Stimulated activated CD8-positive, alpha-beta memory T cell treated with anti-CD3 and anti-CD28 coated beads, Interleukin-7, amount 100 ng/mL, for 4 hours (primary cell): ENCODE measurements at places on chromosomes 12 and 14.
A peak's percentile ranks its signal among the peaks of the same experiment; 100 is the strongest.

GRCh38 chr14:71119075-71119474 is 211.8 kb downstream of the PCNX1 start:
- no peak for DNase-seq

DNA sequence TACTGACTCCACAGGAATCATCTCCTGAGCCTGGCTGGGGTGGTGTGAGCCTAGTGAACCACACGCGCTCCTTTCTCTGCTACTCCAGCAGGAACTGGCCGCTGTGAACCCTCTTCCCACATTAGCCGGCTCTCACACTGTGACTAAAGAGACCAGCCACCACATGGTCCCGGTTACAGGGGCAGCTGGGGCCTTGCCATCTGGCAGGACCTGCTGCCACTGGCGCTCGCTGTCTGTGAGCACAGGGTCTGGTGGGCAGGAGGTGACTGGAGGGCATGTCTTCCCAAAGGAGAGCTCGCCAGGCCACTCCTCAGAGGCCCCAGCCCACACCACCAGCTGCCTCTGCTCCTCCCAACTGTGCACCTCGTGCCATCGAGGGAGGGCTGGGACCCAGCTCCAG is 99.3 kb downstream of the SINHCAF start:
- DNase-seq, result no peak

DNA sequence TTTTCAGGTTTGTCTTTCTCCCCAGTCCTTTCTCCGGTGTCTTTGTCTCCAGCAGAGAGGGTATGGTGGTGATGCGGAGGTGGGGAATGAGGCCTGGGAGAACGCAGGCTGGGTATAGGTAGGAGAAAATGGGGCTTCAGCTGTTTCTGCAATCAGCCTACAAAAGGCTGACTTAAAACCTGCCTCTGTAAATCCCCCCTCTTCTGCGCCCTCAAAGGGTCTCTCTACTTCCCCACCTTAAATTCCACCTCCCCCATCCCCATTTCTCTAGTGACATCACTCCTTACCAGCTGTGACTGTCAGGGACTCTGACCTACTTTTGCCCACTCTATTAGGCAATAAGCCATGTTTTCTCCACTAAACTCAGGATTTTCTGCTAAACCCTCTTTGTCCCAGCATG is 8.1 kb upstream of the RIMKLB start:
- DNase-seq, result no peak

- no peak for DNase-seq
Measured at GRCh38 chr12:90304231-90304630, 595.6 kb upstream of the ATP2B1 start.

DNA sequence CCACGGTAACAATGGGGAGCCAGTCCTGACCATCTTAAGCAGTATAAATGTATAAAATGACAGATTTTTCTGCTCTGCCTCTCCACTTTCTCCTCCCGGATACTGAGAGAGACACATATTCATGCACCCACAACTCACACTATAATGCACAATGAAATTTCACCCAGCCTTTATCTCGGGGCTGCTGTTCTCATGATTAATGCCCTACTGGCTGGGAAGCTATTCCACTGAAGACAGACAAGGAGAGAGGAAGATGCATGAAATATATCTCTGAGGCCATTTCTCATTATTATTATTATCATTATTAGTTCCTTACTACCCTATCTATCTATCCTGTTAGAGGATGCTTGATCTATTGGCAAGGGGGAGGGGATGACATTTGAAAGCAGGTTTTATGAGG is 501.7 kb downstream of the DIO2 start:
- no peak for DNase-seq

DNA sequence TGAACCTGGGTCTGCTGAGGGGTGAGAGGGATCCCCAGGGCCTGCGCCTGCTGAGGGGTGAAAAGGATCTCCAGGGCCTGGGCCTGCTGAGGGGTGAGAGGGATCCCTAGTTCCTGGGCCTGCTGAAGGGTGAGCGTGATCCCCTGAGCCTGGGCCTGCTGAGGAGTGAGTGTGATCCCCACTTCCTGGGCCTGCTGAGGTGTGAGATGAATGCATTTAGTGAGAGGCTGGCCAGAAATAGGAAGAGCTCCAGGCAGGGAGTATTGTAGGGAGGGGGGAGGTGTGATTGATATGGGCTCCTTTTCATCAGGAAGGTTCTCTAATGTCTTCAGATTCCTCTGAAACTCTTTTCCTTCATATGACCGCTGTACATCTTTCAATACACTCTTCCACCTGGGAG is 43.0 kb downstream of the FAM186A start:
- no peak for DNase-seq

- no peak for DNase-seq
Measured at GRCh38 chr14:95536671-95537070, 1.8 kb downstream of the GLRX5 start.

DNA sequence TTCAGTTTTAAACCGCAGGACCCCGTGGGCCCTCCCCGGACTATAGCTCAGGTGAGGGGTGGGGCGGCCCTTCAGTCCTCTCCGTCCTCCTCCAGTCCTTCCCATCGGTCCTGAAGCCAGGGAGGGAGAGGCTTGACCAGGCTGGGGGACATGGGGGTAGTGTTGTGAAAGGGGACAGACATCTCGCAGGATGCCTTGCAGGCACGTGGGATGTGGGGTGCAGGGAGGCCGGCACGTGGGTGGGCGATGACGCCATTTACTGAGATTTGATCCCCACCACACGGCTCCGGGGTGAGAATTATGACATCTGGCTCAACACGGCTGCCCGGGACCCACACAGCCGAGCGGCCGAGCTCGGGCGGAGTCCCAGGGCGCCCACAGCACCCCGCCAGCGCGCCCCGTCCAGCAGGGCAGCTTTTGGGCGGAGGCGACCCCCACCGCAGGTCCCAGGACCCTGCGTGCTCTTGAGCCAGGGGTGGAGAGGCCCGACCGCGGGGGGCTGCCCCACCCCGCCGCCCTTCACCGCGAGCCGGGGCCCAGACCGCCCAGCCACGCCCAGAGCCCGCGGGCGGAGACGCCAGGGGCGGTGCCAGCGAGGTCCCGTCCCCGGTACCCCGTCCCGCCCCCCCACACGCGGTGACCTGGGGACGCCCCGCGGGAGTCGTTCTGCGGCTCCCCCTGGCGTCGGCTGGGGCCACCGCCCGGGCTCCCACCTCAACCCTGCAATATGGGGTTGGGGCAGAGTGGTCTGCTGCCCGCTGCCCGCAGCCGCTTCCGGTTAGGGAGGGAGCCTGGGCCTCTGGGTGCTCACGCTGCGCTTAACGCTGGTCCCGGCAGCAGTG is 3.3 kb upstream of the EXOC3L4 start:
- peak; percentile 54 for DNase-seq

GRCh38 chr12:49873361-49873934 is 30.3 kb downstream of the FAIM2 start:
- DNase-seq, result no peak

GRCh38 chr12:30754383-30754749 is 385 bp downstream of the CAPRIN2 start:
- DNase-seq, result no peak

- DNase-seq, result no peak
Measured at GRCh38 chr14:70685474-70686197, 43.9 kb downstream of the TTC9 start.

DNA sequence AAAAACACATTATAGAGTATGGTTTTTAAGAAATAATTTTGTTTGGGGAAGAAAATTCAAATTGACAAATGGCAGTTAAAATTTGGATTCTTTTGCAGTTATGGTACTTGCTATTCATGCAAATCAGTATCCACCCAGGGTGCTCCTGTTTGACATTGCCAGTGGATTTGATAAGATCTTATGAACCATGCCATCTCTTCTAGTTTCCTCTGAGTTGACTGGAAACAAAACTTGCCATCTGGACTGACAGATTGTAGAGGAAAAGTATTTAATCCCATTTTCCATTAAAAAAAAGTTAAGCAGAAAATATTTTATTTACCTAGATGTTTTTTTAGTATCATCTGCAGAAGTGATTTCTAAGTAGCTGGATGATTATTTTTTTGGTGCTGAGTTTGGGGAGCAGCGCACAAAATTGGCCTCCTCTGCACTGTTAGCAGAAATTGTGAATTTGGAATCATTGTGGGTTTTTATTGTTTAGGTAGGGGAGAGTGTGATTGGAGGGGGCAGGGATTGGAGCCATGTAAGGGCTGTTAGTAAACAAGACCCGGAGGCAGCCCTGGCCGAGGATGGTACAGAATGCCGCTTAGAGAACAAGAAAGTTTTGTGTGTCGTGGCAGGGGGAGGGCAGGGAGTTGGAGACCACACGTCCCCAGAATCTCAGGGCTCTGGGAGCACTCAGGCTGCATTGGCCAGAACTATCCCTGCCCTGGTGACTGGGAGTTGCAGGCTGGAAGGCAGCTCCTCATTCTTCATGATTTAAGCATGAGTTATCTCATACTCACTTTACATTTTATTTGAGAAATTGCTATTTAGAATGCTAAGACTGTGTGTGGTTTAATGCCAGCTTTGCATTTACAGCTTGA is 56.6 kb downstream of the WDR20 start:
- no peak for DNase-seq

DNA sequence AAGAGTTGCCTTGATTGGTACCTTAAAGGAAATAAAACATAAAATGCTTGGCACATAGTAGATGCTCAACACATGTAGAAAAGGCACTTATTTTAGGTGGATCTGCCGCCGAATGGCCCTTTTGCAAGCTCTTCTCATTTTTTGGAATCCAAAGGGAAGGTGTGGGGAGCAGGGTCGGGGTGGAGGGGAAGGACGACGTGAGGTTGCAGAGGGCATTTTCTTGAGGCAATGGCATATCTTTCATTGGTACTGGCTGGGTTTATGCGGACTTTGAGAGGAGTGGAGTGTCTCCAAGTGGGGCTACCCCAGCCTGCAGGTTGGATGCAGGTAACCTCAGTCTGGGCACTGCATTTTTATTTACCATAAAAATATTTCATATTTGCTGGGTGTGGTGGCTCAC is 8.1 kb downstream of the RTL1 start:
- DNase-seq, result no peak

- no peak for DNase-seq
Measured at GRCh38 chr14:50926851-50927386, 17.4 kb downstream of the PYGL start.

DNA sequence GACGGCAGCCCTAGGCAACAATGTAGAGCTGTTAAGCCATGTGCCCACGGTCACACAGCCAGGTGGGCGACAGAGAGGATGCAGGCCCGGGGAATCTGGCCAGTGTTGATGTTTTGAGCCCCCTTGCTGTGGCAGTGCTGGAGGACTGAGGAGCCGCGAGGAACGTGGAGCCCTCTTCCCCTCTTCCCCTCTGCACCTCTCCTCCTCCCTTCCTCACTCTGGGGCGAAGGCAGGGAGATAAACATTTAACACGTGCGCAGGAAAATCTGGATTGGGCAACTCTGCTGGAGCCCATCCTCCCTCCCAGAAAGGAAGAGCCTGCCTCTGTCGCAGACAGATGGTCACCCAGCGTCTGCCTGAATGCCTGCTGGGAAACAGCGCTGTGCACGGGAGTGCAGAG is 376.8 kb downstream of the FUT8 start:
- DNase-seq, result no peak

DNA sequence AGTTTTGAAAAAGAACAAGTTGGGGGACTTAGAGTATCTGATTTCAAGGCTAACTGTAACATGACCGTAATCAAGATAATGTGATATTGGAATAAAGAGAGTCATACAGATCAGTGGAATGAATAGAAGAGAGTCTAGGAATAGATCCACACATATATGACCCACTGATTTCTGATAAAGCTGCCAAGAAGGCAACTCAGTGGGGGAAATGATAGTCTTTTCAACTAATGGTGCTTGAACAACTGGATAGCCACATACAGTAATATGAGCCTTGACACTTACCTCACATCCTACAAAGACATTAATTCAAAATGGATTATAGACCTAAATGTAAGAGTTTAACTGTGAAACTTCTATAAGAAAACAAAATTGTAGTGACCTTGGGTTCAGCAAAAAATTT is 3.8 kb downstream of the PRKCH start:
- no peak for DNase-seq

GRCh38 chr14:66017927-66018326 is 468.2 kb upstream of the CCDC196 start:
- no peak for DNase-seq

- no peak for DNase-seq
Measured at GRCh38 chr12:84660139-84660538, 252.5 kb downstream of the SLC6A15 start.

- DNase-seq, result no peak
Measured at GRCh38 chr14:35223927-35224326, 68.3 kb upstream of the PSMA6 start.

DNA sequence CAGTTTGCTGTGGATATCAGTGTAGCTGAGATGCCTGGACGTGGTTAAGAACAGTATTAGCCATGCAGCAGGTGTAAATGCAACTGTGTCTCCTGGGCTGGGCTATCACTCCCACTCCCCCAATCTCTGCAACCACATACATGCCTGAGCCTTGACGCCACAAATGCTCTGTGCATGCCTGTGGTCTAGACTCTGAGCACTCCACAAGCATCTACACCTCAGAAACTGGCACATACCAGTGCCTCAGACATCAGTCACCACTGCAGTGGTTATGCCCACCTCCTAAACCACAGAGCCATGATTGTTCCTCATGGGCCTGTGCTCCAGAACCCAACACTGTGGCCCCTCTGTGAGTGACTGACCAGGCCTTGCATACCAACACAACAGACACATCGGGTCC is 226.8 kb upstream of the ALG10 start:
- DNase-seq, result no peak

GRCh38 chr14:49849213-49849847 is 3.3 kb downstream of the NEMF start:
- DNase-seq, result no peak

- no peak for DNase-seq
Measured at GRCh38 chr12:103144278-103144677, 186.8 kb downstream of the ASCL1 start.

- DNase-seq, result no peak
Measured at GRCh38 chr12:58105225-58106119, 164.1 kb downstream of the ATP23 start.

DNA sequence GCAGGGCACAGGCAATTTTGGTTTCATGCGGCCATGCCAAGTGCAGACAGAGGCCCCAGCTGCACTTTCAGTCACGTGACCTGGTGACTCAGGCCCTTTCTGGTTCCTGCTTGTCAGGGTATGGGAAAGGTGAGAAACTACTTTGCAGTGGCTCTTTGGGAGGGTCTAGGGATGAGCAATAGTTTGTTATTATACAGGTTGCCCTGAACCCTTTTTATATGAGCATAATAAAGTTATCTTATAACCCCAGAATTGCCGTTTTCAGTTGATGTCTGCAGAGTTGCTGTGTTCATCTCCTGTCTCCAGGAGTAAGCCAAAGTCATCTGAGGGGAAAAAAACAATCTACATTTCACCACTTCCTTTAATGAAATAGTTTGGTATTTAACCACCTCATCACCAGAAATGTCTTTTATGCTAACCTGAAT is 30.9 kb upstream of the EMP1 start:
- peak; percentile 68 for DNase-seq
